ENCODE measurements at places on chromosomes 6 and 20.

DNA sequence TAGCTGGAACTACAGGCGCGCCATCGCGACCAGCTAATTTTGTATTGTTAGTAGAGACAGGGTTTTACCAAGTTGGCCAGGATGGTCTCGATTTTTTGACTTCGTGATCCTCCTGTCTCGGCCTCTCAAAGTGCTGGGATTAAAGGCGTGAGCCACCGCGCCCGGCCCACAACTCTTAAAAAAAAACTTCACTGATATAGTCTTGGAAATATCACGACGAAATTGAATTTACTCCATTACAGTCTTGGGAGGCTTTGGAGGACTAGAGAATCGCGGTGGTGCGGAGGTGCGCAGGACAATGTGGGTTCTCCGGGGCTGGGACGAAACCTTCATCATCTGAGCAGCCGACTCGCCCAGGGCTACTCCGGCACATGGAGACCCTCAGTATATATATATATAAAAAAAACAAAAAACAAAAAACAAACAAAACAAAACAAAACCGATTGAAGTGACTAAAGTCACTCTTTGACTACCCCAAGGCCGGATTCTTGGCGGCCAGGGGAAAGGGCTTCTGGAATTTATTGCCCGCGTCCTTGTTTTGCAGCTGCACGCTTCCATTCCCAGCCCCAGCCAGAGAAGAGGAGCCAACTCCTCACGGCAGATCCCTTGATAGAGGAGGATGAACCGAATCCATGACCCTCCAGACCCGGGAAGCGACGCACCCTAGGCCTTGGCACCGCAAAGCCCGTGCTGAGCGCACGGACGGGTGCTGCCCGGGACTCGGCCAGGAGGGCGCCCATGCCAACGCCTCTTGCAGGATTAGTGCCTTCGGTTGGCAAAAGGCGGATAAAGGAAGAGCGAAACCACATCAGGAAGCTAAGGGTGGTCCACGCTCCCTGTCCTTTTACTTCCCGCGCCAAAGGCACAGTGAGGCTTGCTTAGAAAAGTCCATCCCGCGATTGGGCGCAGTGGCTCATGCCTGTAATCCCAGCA lies 1.7 kb upstream of the GCM2 start:
- DNase-seq = no peak

- no peak for DNase-seq
Measured at GRCh38 chr20:25484224-25484846, 76.9 kb downstream of the GINS1 start.

DNA sequence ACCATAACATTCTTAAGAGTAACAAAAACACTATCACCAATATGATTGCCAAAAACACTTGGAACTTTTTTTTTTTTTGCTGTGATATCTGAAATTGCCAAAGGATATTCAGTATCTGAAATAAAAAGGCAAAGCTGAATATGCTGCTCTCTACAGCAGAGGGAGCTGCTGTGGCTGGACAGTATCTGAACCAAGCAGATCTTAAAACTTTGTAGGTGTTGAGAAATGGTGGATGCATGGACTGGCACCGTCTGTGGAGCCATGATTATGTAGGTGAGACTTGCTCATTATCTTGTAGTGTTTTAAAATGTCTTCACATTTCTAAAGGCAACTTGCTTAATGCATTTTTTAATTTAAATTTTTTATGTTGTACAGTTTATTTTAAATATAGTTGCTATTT lies 9.2 kb downstream of the PDCD2 start:
- DNase-seq = no peak

DNA sequence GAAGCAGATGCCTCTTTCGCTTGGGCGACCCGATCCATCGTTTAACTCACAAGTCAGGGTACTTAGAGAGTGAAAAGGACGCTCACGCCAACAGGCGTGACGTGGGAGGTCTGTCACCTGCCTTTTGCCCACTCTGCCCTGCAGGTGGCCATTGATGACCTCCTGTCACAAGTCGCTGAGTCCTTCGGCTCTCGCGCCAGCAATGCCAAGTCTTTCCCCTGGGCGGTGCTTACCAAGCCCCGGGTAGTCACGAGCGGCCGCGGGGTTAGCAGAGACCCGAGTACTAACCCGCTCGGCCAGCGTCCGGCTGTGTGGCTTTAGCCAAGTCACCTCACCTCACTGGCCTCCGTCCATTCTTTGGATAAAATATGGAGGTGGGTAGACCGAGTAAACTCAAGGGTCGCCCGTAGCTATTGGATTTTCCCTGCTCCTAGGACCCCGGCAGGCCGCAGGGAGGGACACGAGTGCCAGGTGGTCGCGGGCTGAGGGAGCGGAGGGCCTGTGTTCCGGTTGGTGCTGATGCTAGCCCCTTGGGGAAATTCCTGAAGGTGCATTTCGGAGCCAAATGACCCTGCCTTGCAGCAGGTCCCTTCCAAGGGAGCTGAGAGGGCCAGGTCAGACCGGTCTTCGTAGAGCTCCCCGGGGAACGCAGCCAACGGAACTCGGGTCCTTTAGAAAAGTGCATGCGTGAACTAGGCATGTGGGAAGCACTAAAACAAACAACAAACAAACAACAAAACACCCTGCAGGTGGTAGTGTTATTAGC lies 668 bp downstream of the PKIB start:
- DNase-seq = no peak

DNA sequence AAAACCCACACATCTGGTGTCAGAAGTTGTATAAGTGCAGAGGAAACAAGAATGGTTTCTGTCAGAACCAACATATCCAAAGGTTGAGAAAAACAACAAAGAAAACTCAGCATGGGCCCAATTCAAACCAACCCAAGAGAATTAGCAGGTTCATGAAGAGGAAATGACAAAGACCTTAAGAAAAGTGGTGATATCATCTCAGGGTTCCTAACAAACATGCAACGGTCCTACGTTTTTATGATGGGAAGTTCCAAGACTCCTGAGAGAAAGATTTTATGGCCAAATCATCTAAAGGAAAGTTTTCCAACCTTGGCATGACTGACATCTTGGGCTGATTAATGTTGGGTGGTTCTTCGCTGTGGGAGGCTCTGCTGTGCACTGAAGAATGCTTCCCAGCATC lies 23.0 kb downstream of the TFB1M start:
- DNase-seq = no peak

DNA sequence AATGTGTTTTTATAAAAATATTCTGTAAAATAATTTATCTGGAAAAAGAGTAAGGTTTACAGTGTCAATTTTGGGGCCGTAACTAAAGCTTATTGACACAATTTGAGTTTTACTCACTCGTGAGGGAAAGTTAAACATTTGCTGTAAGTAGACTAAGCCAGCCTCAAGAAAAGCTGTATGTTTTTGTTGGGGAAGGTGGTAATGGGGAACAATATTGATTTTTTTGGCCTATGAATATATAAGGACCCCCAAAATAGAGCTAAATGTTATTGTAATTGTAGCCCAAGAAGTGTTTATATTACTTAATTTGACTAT lies 1.4 kb downstream of the SENP6 start:
- DNase-seq = no peak

DNA sequence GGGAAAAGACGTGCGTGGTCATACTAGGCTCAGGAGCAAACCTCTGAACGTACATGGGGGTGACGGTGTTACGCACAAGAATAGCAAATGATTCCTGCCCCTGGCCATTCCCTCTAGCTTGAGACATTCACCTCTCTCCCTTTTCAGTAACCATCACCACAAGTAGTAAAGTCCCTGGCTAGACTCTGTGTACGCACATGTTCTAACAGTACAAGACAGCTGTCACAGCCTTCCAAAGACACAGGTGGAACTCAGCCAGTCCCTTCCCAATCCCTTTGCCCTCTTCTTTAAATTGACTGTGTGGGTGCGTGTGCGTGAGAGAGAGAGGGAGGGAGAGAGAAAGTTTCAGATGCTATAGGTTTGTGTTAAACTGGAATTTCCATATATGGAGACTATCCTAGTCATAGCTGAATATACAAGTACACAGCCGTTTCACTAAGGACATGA lies 67.3 kb downstream of the LY86 start:
- DNase-seq = no peak

GRCh38 chr20:61538183-61538942 lies 286.3 kb downstream of the CDH4 start:
- no peak for DNase-seq

DNA sequence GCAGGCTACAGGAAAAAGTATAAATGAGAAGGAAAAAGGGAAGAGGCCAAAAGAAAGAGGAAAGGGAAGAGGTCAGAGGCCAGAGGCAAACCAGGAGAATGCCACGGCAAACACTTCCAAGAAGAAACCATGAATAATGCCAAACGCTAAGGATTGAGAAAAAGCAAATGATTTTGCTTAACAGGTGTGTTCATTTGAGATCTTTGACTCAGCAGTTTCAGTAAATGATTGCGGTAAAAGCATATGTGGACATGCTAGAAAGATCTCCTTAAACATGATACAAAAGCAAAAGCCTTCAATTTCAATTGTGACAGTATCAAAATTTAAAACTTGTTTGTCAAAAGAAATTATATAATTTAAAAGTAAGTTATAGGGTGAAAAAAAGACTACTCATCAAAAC lies 70.6 kb downstream of the UBE3D start:
- no peak for DNase-seq

DNA sequence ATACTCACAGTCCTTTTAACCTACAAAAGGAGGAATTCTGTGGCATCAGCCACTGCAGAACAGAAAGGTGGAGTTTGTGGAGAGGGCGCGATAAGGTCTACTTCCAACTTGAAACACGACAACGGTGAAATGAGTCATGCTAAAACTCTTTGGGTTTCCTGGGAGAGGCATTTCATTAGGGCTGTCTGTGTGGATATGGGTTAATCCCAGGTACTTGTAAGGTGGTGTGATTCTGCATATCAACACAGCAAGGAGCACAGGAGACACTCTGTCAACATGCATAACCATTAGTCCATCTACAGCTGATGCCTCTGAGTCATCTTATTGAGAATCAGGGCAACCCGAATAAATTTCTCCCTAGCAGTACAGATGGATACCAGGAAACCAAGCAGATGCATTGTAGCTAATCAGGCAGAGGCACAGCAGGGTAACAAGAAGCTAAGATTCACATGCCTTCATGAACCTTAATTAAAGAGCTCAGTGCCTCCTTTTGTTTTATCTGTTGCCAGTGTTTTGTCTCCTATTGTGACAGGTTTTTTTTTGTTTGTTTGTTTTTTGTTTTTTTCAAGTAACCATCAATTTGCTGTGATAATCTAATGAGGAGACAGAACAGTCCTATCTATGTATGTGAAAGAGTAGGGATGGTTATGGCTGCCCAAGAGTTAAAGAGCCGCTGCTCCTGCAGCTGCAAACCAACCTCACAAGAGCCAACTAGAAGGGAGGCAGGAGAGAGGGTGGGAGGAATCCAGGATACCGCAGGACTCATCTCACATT lies 315.8 kb upstream of the SOX4 start:
- DNase-seq = no peak

GRCh38 chr6:89406141-89406540 lies 5.9 kb downstream of the RRAGD start:
- peak; percentile 75 for DNase-seq

DNA sequence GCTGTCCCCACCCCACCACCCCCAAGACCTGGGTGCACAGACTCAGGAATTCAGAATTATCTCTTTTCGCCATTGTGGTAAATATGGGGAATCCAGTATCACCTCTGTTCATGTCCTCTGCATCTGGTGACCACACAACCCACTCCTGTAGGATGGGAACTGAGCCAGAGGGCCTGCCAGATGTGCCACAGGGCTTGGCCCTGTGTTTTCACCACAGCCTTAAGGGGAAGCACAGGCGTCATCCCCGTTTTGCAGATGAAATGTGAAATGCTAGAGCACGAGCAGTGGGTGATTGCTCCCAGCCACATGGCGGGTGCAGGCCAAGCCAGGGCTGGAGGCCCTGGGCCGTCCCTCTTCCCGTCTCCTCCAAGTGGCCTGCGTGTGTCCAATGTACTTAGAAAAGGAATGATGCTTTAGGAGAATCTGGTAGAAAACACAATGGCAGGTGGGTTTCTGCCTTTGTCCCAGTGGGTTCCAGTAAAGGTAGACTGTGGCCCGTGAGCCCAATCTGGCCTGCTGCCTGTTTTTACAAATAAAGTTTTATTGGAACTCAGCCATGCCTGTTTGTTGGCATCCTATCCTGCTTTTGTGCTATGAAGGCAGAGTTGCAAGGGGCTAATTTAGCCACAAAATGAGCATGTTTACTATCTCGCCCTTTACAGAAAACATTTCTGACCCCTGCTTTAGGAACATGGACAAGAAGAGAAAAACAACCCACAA lies 309.2 kb downstream of the CDH4 start:
- no peak for DNase-seq

DNA sequence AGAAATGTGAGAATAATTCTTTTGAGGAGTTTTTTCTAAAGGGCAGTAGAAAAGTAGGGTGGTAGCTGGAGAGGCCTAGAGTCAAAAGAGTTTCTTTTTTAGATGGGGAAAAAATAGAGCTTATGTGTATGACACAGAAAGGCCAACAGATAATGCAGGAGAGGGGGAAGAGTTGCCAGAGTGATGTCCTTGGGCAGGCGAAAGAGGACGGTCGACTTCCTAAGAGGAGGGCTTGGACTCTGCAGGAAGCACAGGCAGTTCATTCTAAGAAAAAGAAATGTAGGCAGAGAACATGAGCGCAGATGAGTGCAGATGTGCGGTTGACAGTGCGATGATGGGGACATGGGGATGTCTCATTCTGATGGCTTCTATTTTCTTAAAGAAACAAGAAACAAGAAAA lies 68.9 kb downstream of the PAK5 start:
- DNase-seq = no peak

DNA sequence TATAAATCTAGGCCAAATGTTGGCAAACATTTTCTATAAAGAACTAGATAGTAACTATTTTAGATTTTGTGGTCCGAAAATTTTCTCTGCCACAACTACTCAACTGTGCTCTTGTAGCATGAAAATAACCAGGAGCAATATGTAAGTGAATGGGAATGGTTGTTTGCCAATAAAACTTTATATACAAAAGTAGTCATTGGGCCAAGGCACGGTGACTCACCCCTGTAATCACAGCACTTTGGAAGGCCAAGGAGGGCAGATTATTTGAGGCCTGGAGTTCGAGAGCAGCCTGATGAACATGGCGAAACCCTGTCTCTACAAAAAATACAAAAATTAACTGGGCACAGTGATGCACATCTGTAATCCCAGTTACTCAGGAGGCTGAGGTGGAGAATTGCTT lies 617.1 kb downstream of the EPM2A start:
- DNase-seq = no peak

DNA sequence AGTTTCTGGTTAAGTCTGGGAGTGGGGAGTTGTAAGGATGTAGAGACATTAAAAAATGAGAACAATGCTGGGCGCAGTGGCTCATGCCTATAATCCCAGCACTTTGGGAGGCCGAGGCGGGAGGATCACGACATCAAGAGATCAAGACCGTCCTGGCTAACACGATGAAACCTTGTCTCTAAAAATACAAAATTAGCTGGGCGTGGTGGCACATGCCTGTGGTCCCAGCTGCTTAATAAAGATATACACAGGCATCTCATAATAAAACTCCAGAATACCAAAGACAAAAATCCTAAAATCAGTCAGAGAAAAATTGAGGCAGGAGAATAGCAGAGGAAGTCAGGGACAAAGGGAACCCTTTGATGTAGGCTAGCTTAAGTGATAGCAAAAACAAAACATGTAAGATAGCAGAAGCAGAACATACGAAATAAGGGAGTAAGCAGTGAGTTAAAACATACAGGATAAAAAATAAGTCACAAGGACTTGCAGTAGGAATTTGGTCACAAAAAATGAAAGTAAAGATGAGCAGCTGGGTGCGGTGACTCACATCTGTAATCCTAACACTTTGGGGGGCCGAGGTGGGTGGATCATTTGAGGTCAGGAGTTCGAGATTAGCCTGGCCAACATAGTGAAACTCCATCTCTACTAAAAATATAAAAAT lies 23.6 kb downstream of the DDX43 start:
- no peak for DNase-seq

- DNase-seq = peak; percentile 19
Measured at GRCh38 chr6:28337121-28337520, 1.2 kb upstream of the ZSCAN31 start.

GRCh38 chr6:135087803-135088202 lies 33.2 kb upstream of the HBS1L start:
- no peak for DNase-seq
